T-cell (primary cell): ENCODE measurements at places on chromosomes 5 and 9. TPM values are rescaled to one million over a fixed set of nuclear protein-coding genes. Genes with fewer than 3 reads are reported as not detected.

- DNase-seq: no peak
Measured at GRCh38 chr9:109499093-109499630, 1.1 kb upstream of the PTPN3 start.

GRCh38 chr5:44372028-44372427, 17.2 kb downstream of the FGF10 start:
- no peak for DNase-seq

DNA sequence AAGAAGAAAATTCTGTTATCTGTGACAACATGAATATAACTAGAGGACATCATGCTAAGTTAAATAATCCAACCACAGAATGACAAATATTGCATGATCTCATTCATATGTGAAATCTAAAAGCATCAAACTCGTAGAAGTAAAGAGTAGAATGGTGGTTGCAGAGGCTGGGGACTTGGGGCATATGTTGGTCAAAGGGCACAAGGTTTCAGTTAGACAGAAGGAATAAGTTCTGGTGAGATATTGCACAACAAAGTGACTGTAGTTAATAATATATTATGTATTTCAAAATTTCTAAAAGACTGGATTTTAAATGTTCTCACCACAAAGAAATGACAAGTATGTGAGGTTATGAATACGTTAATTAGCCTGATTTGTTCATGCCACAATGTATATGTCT, 24.8 kb downstream of the GRIA1 start:
- no peak for DNase-seq

DNA sequence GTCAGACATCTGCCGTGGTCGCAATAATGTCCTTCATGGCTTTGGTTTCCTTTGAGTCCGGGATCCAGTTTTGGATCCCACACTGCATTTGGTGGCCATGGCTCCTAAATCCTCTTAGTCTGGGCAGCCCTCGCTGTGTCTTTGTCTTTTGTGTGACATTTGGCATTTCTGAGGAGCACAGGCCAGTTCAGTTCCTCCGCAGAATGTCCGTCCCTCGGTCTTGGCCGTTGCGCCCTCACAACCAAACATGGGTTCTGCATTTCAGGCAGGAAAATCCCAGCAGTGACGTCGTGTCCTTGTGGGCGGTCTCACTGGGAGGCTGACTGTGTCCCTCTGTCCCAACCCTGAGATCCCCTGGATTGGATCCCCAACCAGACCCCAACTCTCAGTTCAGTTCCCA, 172.9 kb upstream of the PPP1R26 start:
- no peak for DNase-seq

GRCh38 chr5:72857396-72857795, 40.9 kb downstream of the TNPO1 start:
- DNase-seq: no peak

GRCh38 chr5:175159956-175160355, 284.0 kb downstream of the DRD1 start:
- DNase-seq: no peak

DNA sequence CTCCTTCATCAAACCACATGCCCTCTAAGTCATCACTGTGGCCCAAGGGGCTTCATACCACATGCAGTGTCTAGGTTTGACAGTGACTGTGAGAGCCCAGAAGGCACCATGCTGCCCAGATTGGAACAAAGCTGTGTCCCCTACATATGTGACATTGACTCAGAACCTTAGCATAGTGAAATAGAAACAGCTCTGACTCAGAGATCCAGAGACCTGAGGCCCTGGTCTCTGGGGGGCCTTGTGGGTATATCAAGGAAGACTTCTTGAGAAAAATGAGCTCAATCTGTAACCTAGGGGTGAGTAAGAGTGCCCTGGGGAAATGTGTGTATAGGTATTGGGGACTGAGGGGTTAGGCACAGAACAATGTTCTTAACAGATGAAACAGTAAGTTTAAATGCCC, 7.1 kb upstream of the ENTREP1 start:
- DNase-seq: no peak

GRCh38 chr9:109770101-109770500, 9.9 kb upstream of the PALM2AKAP2 start:
- no peak for DNase-seq

- no peak for DNase-seq
Measured at GRCh38 chr5:10363519-10364185, 10.2 kb downstream of the MARCHF6 start.

CDHR2 gene
- total RNA-seq: 2.8 TPM

EGFLAM gene
- total RNA-seq: not detected

SEMA6A gene
- total RNA-seq: not detected

EQTN gene
- not detected for total RNA-seq

SLC6A18 gene
- not detected for total RNA-seq
